ENCODE measurements at places on chromosomes 16 and 17.

DNA sequence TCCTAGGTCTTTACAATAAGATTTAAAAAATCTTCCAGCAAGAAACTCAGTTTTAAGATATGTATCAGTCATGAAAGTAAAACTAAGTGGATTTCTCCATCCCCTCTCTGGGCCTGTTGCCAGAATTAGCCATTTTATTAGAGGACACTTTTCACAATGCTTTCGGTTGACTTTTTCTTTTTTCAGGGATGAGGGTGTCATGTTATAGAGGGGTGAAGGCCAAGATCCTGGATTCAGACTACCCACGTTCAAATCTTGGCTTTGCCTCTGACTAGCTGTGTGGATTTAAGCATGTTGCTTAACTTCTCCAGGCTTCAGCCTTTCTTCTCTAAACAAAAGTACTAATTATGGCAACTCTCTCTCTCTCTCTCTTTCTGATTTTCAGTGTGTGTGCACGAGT lies 111.7 kb upstream of the COX10 start:
- no peak for DNase-seq

DNA sequence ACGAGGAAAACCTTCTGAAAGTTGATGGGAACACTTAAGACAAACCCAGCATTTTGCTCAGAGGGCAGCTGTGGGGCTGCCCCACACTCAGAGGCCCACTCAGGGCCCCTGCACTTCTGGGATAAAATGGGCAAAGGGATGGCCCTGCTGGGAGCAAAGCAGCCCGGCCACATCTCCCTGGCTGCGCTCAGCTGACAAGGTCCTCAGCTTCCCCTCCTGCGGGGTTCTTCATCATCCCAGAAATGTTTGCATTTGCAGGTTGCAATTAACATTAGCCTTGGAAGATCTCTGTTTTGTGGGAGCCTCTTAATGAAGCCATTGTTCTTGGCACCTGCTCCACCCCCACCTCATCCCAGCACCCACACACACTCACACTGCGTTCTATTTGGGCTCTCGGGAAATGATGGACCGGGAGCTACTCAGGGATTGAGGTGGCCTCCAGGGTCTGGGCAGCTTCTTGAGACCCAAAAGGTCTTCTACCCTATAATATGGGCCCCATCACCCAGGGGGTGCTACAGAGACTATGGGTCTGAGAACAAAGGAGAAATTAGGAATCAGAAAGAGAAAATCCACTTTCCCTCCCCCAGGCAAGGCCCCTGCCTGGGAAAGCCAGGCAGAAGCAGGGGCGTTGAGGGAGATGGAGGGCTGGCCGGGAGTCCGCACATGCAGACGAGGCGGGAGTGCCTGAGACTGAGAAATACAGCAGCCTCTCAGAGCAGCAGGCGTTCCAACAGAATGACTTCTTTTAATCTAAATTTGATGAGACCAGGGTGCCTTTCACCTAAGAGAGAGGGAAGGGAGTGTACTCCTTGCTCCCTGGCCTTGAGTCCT lies 53.7 kb upstream of the RPL38 start:
- DNase-seq = no peak

GRCh38 chr16:69793526-69793925 lies 31.4 kb downstream of the WWP2 start:
- no peak for DNase-seq

DNA sequence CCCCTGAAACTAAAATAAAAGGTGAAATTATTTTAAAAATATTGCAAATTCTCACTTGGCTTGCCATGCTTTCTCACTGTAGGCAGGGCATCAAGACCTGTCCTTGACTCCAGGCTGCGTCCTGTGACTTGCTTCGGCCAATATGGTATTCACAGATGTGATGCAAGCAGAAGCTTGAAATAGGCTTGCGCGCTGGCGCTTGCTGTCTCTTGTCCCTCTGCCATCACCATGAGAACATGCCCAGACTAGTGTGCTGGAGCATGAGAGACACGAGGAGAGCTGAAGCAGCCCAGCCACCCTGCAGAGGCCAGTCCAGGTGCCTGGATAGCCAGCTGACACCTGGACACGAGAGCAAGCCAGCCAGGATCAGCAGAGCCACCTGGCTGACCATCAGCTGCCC lies 21.8 kb upstream of the ZKSCAN2 start:
- no peak for DNase-seq

- DNase-seq = no peak
Observed at GRCh38 chr16:84753412-84754326, 53.9 kb downstream of the USP10 start.

DNA sequence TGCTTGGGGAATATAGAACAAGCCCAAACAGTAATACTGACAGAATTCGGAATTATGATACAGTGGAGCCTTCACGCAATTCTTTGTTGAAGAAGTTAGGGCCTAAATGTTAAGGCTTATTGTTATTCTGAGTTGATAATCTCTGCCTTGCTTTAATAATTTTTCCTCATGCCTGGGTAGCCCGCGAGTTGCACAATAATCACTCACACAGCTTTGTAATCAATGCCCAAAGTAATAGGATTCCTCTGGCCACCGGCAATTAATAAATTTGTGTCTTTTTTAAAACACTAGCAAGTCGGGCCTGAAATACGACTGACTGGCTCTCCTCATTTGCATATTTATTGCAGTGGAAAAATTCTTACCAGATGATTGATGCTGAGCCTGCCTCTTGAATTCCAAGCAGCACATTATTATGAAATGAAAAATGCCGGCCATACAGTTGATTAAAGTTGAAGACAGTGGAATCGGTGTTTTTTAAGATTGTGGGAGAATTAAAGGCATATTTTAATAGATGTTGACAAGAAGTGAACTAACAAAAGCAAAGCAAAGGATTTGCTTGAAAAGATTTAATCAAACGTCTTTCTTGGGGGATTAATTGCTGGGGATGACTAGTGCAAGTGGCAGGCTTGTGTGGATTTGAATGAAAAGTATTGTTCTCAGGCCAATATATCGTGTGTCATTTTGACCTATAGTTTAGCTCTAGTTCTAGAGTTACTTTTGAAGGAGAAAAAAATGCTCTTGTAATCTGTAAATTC lies 30.2 kb downstream of the AATF start:
- DNase-seq = no peak

- no peak for DNase-seq
Observed at GRCh38 chr17:68328676-68329075, 37.4 kb downstream of the ARSG start.

- DNase-seq = no peak
Observed at GRCh38 chr17:74119049-74119580, 84.4 kb upstream of the RPL38 start.

- DNase-seq = peak; percentile 18
Observed at GRCh38 chr16:66224626-66225025, 141.9 kb upstream of the CDH5 start.

DNA sequence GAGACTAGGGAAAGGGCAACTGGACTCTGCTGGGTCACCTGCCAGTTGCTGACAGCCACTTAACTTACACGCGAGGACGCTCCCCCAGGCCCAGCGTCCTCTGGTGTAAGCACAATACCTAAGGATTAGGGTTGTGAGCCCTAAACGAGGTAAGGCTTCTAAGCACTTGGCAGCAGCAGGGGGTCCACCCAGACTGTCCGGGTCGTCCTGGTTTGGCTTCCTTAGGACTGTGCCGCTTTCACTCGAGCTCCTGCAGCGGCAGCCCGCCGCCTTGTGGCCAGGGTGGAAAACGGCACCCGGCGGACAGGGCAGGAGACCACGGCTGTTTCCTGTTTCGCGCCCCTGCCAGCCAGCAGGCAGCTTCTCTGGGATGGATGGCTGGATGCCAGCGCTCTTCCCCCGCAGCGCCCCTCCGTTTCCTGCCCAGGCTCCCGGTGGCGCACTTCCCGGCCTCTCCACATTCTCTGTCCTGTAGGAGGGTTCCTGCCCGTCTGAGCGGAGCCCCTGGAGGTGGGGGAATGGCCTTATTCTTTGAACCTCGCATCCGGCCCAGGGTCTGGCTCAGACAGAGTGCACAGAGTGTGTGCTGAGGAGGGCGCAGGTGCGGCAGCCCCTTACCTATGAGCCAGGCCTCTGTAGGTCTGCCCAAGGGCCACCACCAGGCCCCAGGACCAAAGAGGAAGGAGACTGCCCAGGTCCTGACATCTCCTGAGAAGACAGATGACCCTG lies 47.0 kb upstream of the AMZ2 start:
- peak; percentile 81 for DNase-seq

DNA sequence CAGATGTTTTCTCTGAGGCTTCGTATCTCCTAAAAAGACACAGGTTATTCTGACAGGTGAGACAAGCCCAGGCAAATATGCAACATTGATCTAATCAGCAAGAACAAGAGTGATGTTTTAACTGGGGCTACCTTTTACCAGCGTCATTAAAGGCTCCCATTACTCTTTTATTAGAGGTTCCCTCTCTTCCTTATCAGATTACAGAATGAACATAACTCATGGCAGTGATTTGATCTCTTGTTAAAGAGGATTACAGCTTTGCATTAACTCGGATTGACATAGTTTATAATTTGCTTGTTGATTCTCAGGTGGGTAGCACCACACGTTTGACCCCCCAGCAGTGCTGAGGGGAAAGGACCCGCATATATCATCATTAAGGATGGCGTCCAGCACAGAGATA lies 90.5 kb downstream of the AATF start:
- no peak for DNase-seq

DNA sequence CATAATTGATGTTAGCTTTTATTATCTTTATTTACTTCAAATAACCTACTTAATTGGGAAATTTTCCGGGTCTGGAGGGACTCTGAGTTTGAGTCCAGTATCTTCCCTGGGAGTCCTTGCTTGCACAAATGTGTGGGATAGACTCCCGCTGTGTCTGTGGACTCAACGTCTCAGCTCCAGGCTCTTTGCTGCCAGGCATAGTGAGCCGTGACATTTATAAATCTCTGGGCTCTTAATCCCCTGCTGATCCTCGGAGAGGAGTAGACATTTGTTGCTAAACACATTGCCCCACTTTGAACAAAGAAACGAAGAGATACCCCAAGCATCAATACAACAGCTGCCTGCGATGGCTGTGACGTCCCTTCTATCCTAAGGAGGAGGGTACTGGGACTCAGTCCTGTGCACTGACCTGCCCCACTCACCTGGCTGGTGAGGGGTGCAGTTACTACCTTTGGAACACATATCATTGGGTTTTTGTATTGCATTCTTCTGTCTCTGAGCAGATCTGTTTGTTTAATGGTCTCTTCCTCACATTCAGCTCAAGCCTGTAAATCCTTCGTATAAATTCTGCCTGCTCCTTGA lies 316.9 kb downstream of the HAPSTR1 start:
- DNase-seq = no peak

DNA sequence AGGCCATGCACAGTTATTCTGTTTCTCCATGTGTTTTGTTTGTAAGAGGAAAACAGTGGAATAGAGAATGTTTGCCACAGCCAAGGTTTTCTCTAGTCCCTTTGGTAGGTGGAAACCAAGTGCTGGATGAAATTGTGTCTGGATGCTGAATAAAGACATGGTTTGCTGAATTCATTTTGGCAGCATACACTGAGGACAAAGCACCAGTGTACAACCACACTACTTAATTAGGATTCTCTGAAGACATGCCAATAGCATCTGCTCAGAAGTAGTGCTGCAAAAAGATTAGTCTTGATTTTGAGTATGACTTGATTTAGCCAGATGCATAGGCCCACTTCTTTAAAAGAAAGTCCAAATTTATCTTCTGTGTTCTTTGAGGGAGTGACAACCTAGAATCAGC lies 230.5 kb upstream of the CACNG5 start:
- no peak for DNase-seq

DNA sequence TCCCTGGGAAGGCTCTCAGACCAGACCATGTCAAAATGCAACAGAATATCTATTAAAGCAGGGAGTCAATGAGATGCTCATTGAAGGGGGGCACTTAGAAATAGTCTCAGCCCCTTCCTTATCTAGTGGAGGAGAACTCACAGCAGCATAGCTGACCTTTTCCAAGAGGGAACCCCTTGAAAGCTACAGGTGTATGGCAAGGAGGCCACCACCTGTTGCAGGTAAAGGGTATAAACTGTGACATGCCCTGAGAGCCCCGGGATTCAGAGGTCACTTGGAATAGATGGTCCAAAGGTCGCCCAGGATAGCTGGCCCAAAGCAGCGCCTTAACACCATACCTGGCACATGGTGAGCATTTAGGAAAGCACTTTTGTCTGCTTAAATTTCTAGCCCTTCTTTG lies 120.2 kb upstream of the RPL38 start:
- no peak for DNase-seq

DNA sequence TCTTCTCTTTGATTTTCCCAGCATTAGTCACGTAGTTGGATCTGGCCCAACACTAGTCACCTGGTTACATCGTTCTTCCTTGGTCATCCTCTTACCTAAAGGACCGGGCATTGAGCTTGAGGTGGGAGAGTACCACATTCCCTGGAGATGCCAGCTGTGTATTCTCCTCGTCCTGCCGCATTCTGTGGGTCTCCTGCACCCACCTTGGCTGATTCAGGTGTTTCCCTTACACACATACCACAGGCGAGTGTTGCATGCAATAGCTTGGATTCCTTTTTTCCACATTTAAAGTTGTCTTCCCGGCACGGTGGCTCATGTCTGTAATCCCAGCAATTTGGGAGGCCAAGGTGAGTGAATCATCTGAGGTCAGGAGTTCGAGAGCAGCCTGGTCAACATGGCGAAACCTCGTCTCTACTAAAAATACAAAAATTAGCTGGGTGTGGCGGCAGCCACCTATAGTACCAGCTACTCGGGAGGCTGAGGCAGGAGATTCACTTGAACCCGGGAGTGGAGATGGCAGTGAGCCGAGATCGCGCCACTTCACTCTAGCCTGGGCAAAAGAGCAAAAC lies 21.6 kb upstream of the CLEC18C start:
- DNase-seq = no peak

- no peak for DNase-seq
Observed at GRCh38 chr17:67056746-67057490, 12.6 kb downstream of the CACNG1 start.

GRCh38 chr17:57465610-57466009 lies 209.3 kb downstream of the MSI2 start:
- DNase-seq = no peak

- no peak for DNase-seq
Observed at GRCh38 chr16:53974484-53975080, 270.6 kb downstream of the FTO start.

- DNase-seq = peak; percentile 20
Observed at GRCh38 chr16:720447-720989, 428 bp upstream of the ANTKMT start.

DNA sequence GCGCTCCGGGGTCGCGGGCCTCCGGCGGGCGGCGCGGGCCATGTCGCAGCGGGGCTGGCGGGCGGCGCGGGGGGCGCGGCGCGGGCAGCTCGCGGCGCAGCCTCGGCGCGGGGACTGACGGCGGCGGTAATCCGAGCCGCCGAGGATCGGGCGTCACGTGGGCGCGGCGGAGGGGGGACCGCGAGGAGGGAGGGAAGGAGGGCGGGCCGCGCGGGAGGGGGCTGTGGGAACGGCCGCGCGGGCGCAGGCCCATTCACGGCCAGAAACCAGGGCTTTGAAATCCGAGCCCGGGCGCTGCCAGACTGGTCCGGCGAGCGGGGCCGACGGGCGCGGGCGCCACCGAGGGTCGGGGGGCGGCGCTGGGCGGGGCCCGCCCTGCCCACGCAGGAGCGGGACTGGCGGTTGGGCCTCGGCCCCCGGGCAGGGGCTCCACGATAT lies at the start of gene MTSS2:
TSS of gene MTSS2 (minus strand) at position 116 of the 438 bp plus-strand sequence. CDS start 262 bp downstream, outside the sequence.
- DNase-seq = peak; percentile 17

- no peak for DNase-seq
Observed at GRCh38 chr17:68657166-68657565, 56.0 kb upstream of the FAM20A start.

GRCh38 chr17:78368854-78369495 lies 9.1 kb upstream of the SOCS3 start:
- no peak for DNase-seq
